ENCODE measurements at places on chromosomes 16 and 17. TPM values are rescaled to one million over a fixed set of nuclear protein-coding genes. Genes with fewer than 3 reads are reported as not detected.

JPH3 gene
- total RNA-seq, result not detected

RAB37 gene
- 0.26 TPM for total RNA-seq

SPNS1 gene
- 19.5 TPM for total RNA-seq

SOST gene
- not detected for total RNA-seq

IKZF3 gene
- not detected for total RNA-seq

Measured in fibroblast of lung (primary cell).